ENCODE measurements at places on chromosomes 2 and 18. TPM values are rescaled to one million over a fixed set of nuclear protein-coding genes. Genes with fewer than 3 reads are reported as not detected.

The GLI2 gene
- not detected for polyA plus RNA-seq

DNA sequence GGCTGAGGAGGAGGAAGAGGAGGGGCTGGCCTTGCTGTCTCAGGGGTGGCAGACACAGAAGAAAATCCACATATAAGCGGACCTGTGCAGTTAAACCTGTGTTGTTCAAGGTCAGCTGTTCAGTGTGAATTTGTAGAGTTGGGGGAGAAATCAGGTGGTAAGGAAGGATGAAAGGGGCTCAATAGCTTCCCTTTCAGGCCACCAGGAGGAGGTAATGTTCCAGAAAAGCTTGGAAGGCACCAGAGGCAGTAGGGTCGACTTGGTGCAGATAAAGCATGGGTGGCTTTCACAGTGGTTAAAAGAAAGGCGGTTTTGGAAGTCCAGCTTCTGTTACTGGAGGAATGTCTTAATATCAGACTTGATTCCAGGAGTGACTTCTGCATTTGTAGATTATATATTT lies 167.4 kb downstream of the THSD7B start:
- DNase-seq, result no peak

- no peak for DNase-seq
Observed at GRCh38 chr18:60070631-60071030, 170.8 kb downstream of the PMAIP1 start.

The AGFG1 gene
- polyA plus RNA-seq, result 14.9 TPM

The SH3RF3 gene
- polyA plus RNA-seq, result 0.16 TPM

DNA sequence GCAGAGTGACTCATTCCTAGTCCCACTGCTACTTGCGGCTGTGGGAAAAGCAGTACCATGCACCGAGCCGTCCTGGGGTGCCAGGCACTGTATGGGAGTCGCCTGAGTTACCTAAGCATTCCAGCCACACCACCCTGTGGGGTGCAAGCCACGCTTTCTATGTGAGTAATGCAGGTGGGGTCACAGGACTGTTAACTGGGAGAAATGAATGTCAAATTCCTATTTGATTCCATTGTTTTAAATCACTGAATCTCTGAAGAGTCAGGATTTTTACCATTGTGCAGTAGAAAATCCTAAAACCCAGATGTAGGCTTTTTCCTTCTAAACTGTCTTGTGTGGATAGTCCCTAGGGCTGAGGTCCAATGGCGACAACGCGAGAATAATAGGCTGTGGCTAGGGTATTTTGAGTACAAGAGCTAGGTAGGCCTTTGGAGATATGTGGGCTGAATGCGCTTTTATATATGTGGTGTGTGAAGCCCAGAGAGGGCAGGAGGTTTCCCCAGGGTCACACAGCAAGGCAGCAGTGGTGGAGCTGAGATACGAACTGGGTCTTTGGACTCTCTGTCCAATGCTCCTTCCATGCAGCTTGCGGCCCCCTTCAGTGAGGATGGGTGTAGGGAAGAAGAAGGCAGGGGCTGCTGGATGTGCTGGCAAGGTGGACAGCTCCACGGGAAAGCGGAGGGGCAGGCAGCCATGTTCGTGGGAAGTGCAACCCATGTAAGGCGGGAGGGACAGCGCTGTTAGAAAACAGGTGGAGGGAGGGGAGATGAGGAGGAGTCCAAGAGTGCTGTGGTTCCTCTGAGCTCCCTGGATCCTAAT lies 83.2 kb downstream of the DDX1 start:
- DNase-seq, result no peak

The COMMD1 gene
- polyA plus RNA-seq, result 55.0 TPM

DNA sequence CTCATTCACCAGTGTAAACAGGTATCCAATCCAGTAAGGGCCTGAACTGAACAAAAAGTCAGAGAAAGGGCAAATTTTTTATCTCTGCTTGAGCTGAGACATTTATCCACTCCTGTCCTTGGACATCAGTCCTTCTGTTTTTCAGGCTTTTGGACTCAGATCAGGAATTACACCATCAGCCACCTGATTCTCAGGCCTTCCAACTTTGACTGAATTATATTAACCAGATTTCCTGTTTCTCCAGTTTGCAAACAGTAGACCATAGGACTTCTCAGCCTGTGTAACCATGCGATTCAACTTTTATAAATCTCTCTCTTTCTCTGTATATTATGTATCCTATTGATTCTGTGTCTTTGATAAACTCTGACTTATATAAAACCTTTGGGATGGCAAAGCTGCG lies 289.3 kb upstream of the CDH2 start:
- DNase-seq, result no peak

DNA sequence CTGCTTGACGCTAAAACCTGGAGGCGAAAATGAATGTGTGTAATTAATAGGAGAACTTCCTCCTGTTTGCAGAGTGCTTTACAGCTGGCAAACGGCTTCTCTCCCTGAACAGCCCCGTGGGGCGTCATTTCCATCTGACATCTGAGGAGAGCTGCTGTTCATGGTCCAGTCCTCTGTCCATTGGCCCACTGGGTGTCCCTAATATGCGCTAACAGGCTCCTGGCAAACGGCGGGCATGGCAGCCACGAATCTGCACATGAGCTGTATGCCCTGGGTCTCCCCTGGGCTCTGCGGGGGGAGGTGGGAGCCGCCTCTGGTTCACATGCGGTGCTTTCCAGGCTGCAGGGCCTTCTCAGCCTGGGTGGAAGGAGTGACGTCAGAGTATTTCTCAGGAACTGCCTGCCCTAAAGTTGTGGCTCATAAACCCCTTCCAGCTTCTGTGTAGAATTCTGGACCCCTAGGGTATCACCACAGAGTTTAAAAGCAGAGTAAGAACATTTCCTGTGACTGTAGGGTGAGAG lies 73.2 kb downstream of the LRRFIP1 start:
- DNase-seq, result peak; percentile 37

The FAM124B gene
- 2.7 TPM for polyA plus RNA-seq

The VWA3B gene
- polyA plus RNA-seq, result not detected

The C2orf78 gene
- polyA plus RNA-seq, result not detected

DNA sequence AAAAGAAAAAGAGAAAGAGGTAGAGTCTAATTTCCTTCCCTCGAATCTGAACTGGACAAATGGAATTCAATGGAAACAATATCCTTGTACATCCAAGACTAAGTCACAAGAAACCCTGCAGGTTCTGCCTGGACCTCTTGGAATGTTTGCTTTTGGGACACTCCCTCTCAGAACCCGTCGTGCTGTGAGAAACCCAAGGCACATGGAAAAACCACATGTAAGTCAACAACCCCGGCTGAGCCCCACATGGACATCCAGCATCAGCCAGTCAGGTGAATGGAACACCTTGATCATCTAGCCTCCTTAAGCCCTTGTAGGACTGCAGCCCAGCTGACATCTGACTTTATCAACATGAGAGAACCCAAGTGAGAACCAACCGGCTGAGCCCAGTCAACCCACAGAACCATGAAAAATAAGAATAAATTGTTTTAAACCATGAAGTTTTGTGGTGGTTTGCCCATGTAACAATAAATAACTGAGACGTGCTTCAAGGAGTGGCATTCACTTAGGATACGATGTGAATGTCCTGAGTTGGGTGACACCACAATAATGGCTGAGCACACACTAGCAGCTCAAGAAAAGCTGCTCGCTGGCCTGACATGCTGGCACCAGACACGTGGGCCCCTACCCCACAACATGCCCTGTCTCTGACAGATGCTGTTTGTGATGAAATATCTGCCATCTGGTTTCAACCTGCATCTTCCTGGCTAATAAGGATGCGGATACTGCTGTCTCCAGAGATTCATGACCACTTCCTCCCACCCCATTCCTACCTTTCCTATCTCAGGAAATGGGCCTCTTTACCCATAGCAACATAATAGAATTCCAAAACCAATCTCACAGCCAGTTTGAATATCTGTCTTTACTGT lies 28.8 kb downstream of the PKDCC start:
- no peak for DNase-seq

DNA sequence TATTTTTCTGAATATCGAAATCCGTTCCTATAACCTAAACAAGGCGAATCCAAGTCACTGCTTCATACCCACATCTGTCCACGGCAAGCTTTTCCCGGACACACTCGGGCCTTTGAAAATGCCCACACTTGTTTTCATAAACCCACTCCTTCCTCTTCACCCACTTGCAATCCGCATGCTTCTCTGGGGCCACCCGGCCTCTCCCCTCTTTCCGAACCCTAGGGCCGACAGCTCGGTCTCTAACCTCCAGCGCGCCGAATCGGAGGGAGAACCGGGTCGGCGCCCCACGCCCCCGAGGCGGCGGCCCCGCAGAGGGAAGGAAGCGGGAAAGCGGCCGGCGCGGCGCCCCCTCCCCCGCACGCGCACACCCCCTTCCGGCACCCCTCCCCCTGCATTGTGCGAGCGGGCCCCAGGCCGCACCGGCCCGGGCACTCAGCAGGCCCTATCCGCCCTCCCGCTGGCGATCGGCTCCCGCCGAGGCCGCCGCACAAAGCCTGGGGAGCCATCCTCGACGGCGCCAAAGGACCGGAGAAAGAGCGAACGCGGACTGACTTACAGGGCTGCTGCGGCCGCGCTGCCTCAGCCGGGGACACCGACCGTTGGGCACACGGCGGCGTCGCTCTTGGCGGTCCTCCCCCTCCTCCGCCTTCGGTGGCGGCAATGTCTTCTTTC lies 467 bp downstream of the PUM2 start:
- DNase-seq, result peak; percentile 66
